ENCODE measurements at places on chromosomes 3 and 15. TPM values are rescaled to one million over a fixed set of nuclear protein-coding genes. Genes with fewer than 3 reads are reported as not detected.

FSTL1 gene
- total RNA-seq = 2,074 TPM

CIB2 gene
- 1.5 TPM for total RNA-seq

GOLGA8J gene
- total RNA-seq = 0.29 TPM

STAB1 gene
- 1.1 TPM for total RNA-seq

Measured in osteoblast (primary cell).